HFFc6 (cell line): ENCODE measurements at places on chromosomes 3 and 15. TPM values are rescaled to one million over a fixed set of nuclear protein-coding genes. Genes with fewer than 3 reads are reported as not detected.
A peak's percentile ranks its signal among the peaks of the same experiment; 100 is the strongest.

DNA sequence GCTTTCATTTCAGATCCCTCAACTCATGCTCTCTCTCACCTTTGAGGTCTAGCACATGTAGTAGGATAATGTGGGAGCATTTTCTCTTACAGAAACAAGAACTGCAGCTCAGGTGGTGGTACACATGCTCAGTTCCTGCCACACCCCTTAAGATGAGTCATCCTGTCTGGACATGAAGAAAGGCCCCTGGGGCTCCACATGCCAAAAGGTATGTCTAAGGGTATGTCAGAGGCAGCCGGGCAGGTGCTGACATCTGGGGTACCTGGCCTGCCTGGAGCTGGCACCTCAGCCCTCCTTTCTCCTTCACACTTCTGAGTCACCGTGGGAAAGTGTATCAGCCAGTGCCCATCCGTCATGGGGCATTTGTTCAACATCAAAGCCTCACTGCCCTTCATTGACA lies 209.9 kb downstream of the OCA2 start:
- DNase-seq = no peak
- H3K4me1 ChIP-seq = no peaks in the 10 kb centered on the region
- H3K4me3 ChIP-seq = no peak overlapping the region
- no peak overlapping the region for H3K27ac ChIP-seq
- H3K36me3 ChIP-seq = 0 out of 2 replicates have a peak, but pooled peaks cover 9% of the 10 kb centered on the region
- H3K27me3 ChIP-seq = no peaks in the 10 kb centered on the region; the same call in none of the 2 replicates

DNA sequence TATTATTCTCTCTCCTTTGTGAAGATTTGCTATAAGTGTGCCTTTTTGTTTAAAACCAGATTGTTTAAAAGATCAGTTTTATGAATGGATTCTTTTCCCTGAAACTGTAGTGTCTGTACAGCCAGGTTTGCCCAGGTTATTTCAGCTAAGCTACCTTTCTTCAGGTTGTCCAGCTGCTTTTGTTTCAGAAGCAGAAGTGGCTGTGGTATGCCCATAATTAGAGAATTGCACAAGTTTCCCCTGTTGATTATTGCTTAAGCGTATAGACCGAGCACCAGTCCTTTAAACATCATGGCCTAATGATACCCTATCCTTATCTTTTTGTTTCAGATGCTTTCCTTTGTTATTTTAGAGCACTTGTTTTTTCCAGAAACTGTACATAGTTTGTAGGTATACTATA lies 10.2 kb downstream of the ASB7 start:
- no peak overlapping the region for H3K4me3 ChIP-seq
- H3K27ac ChIP-seq = no peak overlapping the region
- H3K4me1 ChIP-seq = no peaks in the 10 kb centered on the region
- no peak for DNase-seq
- H3K27me3 ChIP-seq = no peaks in the 10 kb centered on the region; the same call in 1 of the 2 replicates
- no peaks in the 10 kb centered on the region for H3K36me3 ChIP-seq

DNA sequence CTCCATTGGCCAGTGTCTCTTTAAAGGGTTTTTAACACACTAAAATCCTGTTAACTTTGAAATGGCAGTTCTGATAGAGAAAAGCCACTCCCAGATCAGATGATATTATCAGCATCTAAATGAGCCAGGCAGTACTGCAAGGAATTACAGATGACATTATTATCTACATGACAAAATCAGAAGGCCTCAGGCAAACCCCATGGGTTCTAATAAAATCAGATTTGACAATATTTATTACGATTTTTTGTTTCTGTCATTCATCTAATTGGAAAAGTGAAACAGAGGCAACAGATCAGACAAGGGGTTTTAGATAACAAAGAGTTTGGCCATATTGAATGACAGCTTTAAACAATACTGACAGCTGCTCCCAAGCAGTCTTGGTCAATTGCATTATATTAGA lies 112.7 kb downstream of the FEZF2 start:
- peaks cover 11% of the 10 kb centered on the region; the same call in 1 of the 2 replicates for H3K36me3 ChIP-seq
- no peak overlapping the region for H3K4me3 ChIP-seq
- no peak for DNase-seq
- no peaks in the 10 kb centered on the region for H3K4me1 ChIP-seq
- H3K27ac ChIP-seq = no peak overlapping the region

The SKOR1 gene
- 0.08 and 0.09 TPM in 2 replicates for total RNA-seq

DNA sequence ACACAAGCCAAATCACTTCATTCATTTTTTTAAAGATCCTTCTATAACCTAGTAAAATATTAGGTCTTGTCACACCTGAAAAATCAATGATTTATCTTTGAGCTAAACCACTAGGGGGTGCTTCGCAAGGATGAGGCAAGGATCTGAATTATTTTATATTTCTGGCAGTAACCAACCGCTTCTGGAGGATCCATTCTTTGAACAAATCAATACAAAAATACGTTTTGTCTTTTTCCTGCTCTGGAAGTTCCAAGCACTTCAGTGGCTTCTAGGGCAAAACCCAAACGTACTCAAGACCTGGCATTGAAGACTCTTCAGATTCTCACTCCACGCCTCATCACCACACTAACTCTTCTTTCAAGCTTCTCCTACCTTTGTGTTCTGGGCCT lies 486 bp downstream of the LSG1 start:
- peak overlapping the region; percentile 99 for H3K27ac ChIP-seq
- no peaks in the 10 kb centered on the region for H3K27me3 ChIP-seq
- peak; percentile 59 for DNase-seq

GRCh38 chr3:45688194-45688881 lies 858 bp upstream of the SACM1L start:
- H3K36me3 ChIP-seq = peaks cover 15% of the 10 kb centered on the region
- no peak for DNase-seq
- H3K4me1 ChIP-seq = peaks cover 39% of the 10 kb centered on the region
- H3K27ac ChIP-seq = peak overlapping the region; percentile 94
- H3K4me3 ChIP-seq = peak overlapping the region; percentile 80

- H3K36me3 ChIP-seq = peaks cover 16% of the 10 kb centered on the region
- H3K27me3 ChIP-seq = no peaks in the 10 kb centered on the region; the same call in 1 of the 2 replicates
- peaks cover 60% of the 10 kb centered on the region for H3K4me1 ChIP-seq
- peak overlapping the region; percentile 57 for H3K4me3 ChIP-seq
Observed at GRCh38 chr3:124773351-124774326, 43.4 kb downstream of the UMPS start.

DNA sequence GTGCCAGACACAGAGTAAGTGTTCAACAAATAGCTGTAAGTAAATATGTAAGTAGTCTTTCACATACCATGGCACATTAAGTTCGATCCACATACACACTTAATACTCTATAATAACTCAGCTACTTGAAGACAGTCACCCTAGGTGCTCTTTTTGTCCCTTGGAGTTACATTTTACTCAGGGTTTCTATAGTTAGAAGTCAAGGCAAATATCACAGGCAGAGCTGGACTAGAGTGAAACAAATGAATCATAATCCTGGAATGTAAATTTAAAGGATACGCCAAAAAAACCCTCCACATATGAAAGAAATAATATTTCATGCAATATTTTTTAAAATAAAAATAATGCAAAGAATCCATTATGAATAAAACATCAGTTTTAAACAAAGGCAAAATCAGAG lies 461.8 kb downstream of the MAGI1 start:
- peak overlapping the region; percentile 57 for H3K27ac ChIP-seq
- DNase-seq = no peak
- peaks cover 3% of the 10 kb centered on the region for H3K36me3 ChIP-seq
- H3K4me1 ChIP-seq = peaks cover 62% of the 10 kb centered on the region
- peak overlapping the region; percentile 53 for H3K4me3 ChIP-seq

DNA sequence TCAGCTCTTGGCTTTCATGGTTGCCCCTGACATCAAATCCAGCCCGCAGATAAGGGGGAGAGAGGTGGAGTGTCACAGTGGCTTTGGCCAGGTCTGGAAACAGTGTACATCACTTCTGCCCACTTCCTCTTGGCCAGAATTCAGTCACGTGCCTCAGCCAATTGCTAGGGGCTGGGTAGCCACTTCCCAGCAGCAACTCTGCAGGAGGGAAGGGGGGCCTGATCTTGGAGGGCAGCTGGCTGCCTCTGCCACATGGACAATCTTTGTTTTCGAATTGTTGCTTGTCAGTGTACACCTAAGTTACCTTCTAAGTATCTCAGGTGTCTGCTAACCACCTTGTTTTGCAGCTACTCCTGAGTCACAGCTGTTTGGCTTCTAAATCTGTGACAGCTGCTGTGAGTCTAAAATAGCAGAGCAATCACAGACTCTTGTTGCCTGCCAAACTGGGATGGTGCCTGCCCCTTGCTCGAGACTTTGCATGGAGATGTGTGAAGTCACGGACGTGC lies 41.0 kb upstream of the LIMD1 start:
- H3K4me1 ChIP-seq = peaks cover 63% of the 10 kb centered on the region
- H3K4me3 ChIP-seq = no peak overlapping the region
- no peaks in the 10 kb centered on the region; the same call in 1 of the 2 replicates for H3K27me3 ChIP-seq
- H3K36me3 ChIP-seq = peaks cover 5% of the 10 kb centered on the region; the same call in 1 of the 2 replicates
- peak overlapping the region; percentile 47; the same call in 1 of the 2 replicates for H3K27ac ChIP-seq

DNA sequence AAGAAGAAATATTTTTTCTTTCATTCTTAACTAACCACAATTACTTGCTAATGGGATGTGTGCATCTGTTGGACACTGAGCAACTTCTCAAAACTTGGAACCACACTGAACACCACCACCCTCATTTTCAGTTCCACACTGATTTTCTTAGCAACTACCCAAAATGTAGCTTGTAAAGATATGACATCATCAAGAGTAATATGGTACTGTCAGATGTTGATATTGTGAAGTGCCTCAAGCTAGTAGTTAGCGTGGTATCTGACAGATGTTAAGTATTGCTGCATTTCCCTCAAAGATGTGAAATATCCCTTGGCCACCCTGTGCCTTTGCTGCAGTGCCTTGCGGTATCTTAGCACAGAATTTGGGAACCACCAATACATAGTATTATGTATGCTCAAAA lies 9.3 kb downstream of the RFTN1 start:
- peaks cover 52% of the 10 kb centered on the region for H3K4me1 ChIP-seq
- no peak overlapping the region for H3K4me3 ChIP-seq
